Panc1 (cell line): ENCODE measurements at places on chromosomes 16 and 17.

- H3K4me1 ChIP-seq: no peaks in the 10 kb centered on the region
- H3K27me3 ChIP-seq: no peaks in the 10 kb centered on the region
- no peak for DNase-seq
- H3K27ac ChIP-seq: no peak overlapping the region
- no peaks in the 10 kb centered on the region for H3K36me3 ChIP-seq
- H3K4me3 ChIP-seq: no peak overlapping the region
These were observed 16.9 kb downstream of the HASPIN start for GRCh38 chr17:3740611-3741073.

DNA sequence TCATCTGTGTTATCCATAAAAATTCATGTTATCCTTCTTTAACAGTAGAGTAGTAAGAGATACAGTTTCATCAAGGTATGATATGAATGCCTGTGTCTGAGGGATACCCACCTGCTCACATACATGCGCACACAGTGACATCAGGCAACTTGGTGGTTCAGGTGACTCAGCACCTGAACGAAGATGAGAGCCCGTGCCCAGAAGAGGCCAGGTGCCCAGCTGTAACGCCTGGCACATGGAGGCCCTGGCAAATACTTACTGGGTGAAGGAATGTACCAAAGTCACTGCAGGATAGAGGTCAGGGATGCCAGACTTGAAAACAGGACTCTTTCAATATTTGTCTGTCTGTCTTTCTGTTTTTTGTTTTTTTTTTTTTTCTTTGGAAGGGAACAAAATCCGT, 72.6 kb upstream of the LGALS9 start:
- no peak overlapping the region for H3K27ac ChIP-seq
- H3K36me3 ChIP-seq: no peaks in the 10 kb centered on the region
- H3K4me3 ChIP-seq: no peak overlapping the region
- H3K27me3 ChIP-seq: no peaks in the 10 kb centered on the region

DNA sequence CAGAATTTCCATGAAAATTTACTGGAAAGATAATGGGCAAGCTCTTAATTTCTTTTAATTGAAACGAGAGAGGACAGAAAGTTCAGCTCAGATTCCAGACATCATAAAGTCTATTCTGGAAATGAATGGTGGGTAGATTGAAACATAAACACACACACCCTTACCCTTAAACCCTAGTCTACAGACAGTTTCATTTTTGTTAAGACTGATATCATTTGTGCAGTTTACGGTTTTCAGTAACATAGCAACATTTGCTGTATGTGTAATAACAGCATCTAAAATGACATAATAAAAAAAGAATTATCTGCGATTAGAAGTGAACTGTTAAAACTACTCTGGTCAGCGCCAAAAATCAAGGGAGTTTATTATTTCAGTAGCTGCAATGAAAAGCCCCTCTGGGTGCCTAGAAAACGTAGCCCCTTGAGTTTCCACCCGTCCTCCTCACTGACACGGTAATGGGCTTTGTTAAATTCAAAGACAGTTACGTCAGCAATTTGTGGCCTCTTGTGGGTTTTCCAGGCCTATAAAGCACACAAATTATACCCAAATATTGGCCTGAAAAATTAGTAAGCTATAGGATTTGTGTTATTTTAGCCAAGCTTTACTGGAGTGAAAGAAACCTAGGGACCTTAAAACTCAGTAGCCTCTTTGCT, 520.6 kb upstream of the SOX9 start:
- no peaks in the 10 kb centered on the region for H3K4me1 ChIP-seq
- H3K36me3 ChIP-seq: no peaks in the 10 kb centered on the region
- no peak for DNase-seq
- H3K27me3 ChIP-seq: no peaks in the 10 kb centered on the region
- no peak overlapping the region for H3K27ac ChIP-seq
- no peak overlapping the region for H3K4me3 ChIP-seq

GRCh38 chr16:48511071-48511540, 98.9 kb downstream of the N4BP1 start:
- DNase-seq: no peak
- no peaks in the 10 kb centered on the region for H3K4me1 ChIP-seq
- no peaks in the 10 kb centered on the region for H3K36me3 ChIP-seq
- H3K27ac ChIP-seq: no peak overlapping the region
- no peak overlapping the region for H3K4me3 ChIP-seq

GRCh38 chr16:46974352-46974751, 878 bp upstream of the DNAJA2 start:
- peaks cover 17% of the 10 kb centered on the region for H3K4me1 ChIP-seq
- no peaks in the 10 kb centered on the region for H3K27me3 ChIP-seq
- peak overlapping the region; percentile 89 for H3K27ac ChIP-seq

- H3K27me3 ChIP-seq: no peaks in the 10 kb centered on the region
- H3K4me3 ChIP-seq: no peak overlapping the region
- H3K27ac ChIP-seq: no peak overlapping the region
- no peak for DNase-seq
- peaks cover 5% of the 10 kb centered on the region; the same call in 1 of the 2 replicates for H3K36me3 ChIP-seq
These were observed 3.1 kb upstream of the EXOC7 start for GRCh38 chr17:76106703-76107102.
